ENCODE measurements at places on chromosomes 12 and 14.

DNA sequence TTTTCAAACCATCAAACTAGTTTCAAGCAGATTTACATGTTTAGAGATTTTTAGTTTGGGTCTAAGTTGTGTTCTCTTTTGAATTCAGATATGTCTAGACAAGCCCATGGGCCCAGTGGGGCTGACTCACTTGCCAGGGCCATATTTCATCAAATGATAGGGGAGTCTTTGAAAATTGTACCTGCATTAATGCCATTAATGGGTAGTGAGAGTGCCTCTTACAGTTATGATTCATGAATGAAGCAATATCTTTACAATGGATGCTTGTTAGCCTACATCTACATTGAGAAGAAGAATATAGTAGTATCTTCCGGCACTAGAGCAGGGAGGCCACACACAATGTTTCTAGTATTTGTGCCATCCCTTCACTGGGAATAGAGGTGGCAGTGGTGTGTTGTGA lies 174.2 kb upstream of the E2F7 start:
- DNase-seq, result no peak

DNA sequence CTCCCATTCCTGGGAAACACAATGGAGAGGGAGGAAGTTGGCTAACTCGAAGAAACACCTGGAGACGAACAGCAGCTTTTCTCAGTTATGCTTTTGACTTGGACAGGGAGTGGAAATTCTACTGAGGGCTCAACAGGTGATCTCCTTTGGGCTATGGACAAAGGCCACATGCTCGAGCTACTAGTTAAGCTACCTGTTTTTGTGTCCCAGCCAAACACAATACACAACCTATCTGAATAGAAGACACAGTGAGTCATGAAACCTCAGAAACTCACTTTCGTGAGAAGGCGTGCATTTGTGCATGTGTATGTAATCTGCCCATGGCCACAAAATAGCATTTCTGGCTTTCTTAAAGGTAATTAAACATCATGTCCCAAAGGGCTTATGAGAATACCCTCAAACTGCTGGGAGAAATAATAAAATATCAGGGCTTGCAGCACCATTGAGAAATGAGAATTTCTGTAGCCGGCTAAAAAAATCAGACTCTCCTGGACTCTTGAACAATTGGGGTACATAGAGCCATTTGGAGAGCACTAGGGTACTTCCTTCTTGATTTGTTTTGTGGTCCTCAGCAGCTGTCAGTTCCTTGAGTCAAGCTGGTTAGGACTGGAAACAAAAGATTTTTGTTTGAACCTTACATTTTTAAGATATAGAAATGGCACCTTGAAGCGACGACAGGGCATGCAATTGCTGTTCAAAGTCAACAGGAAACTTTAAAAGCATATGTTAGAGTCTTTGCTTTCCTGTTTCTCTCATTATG lies 85.5 kb upstream of the PTHLH start:
- DNase-seq, result no peak

DNA sequence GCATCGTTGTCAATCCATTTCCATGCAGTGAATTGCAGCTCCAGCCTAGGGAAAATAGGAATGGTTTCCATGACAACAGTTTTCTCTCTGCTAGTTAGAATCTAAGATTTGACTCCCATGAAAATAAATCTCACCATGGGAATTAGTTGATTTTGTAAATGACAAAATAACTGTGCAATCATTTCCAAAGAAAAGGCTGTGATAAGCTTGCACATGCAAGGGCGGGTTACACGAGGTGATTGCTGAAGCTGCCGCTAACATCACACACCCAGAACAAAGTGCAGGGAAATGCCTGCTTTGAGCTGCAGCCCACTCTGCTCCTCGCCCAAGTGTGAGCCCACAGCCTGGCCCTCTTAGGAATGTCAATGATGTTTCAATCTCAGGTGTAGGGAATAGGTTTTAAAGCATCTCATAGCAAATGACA lies 53.8 kb downstream of the TRIM9 start:
- DNase-seq, result no peak

GRCh38 chr14:57060276-57060955 lies 208.3 kb downstream of the EXOC5 start:
- no peak for DNase-seq

GRCh38 chr14:54920052-54920451 lies 17.4 kb upstream of the GCH1 start:
- DNase-seq, result no peak

DNA sequence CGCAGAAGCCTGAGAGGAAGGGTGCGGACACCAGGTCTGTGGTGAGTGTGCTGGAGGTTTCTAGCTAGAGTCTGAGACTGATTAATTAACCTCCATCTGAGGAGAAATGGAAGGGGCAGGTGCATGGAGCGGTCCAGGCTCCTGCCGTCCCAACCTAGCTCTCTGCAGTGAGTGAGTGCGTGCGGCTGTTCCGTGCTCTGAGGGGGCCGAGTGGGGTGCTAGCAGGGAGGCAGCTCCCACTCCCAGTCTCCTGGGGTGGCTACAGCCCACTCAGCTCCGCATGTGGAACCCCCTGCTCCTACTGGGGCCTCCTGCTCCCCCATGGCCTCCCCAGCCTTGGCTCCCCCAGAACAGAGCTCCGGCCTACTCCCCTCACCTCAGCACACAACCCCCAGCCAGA lies 2.9 kb downstream of the LRTM2 start:
- no peak for DNase-seq

- DNase-seq, result no peak
Measured at GRCh38 chr12:57129321-57129842, 1.1 kb downstream of the LRP1 start.

GRCh38 chr12:59404109-59404650 lies 191.6 kb upstream of the SLC16A7 start:
- no peak for DNase-seq

DNA sequence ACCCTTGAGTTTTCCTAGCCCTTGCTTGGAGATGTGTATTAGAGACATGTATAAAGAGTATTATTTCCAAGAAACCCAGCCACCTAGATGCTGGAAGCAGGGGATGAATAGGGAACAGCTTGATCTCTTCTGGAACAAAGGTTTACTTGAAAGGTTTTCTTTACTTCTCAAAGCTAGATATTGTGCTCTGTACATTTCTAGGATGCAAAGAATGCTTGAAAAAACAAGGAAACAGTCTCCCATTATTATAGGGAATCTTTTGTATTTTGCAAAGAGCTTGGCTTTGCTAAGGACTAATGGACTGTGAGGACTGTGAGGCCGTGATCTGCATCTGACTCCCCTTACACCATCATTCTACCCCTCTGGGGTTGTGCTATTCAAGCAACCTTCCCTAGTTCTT lies 77.9 kb downstream of the PRICKLE1 start:
- DNase-seq, result no peak

GRCh38 chr12:3871356-3871755 lies 1.8 kb downstream of the PARP11 start:
- no peak for DNase-seq

DNA sequence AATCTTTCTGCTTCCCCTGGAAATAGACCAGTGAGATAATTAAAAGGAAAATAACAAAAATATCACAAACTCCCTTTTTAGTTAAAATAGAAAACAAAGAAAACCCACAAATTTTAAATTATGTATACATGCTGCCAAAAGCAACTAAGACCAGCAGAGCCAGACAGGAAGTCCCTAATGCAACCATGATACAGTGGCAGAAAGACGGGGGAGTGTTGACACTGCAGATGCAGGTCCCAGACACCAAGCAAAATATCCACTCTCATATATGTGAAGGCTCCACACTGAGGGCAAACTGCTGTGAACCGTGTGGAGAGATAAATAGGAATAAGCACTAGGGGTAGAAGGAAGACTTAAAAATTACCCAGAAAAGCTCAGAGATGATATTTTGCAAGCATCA lies 401.0 kb downstream of the BTG1 start:
- no peak for DNase-seq

GRCh38 chr12:5798242-5799015 lies 146.6 kb downstream of the ANO2 start:
- DNase-seq, result no peak
